ENCODE measurements at places on chromosomes 1 and 21.

DNA sequence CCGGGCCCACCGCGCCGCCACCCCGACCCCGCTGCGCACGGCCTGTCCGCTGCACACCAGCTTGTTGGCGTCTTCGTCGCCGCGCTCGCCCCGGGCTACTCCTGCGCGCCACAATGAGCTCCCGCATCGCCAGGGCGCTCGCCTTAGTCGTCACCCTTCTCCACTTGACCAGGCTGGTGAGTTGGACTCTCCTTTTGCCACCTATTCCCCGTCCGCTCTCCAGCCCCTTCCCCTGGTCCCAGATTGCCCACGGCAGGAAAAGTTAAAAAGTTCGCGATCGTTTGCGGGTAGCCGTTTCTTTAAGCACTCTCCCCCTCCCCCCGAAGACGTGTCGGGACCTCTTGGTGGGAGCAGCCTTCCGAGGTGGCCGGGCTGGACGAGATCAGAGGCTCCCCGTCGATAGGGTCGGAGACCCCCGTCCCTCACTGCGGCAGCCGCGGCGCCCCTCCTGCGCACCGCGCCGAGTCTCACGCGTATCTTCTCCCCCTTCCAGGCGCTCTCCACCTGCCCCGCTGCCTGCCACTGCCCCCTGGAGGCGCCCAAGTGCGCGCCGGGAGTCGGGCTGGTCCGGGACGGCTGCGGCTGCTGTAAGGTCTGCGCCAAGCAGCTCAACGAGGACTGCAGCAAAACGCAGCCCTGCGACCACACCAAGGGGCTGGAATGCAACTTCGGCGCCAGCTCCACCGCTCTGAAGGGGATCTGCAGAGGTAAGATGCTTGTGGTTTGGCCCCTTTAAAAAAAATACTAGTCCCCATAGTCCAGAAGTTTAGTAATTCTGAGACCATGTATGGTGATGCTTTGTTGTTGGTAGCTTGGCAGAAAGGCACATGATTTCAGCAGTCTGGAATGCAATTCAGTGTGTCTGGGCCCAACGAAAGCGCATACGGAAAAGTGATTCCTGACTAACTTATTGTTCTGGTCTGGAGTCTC lies 576 bp downstream of the CCN1 start:
- H3K27me3 ChIP-seq = no peaks in the 10 kb centered on the region
- peak overlapping the region; percentile 94 for H3K27ac ChIP-seq
- peaks cover 5% of the 10 kb centered on the region for H3K4me1 ChIP-seq
- peak overlapping the region; percentile 80 for H3K4me3 ChIP-seq
- DNase-seq = no peak

DNA sequence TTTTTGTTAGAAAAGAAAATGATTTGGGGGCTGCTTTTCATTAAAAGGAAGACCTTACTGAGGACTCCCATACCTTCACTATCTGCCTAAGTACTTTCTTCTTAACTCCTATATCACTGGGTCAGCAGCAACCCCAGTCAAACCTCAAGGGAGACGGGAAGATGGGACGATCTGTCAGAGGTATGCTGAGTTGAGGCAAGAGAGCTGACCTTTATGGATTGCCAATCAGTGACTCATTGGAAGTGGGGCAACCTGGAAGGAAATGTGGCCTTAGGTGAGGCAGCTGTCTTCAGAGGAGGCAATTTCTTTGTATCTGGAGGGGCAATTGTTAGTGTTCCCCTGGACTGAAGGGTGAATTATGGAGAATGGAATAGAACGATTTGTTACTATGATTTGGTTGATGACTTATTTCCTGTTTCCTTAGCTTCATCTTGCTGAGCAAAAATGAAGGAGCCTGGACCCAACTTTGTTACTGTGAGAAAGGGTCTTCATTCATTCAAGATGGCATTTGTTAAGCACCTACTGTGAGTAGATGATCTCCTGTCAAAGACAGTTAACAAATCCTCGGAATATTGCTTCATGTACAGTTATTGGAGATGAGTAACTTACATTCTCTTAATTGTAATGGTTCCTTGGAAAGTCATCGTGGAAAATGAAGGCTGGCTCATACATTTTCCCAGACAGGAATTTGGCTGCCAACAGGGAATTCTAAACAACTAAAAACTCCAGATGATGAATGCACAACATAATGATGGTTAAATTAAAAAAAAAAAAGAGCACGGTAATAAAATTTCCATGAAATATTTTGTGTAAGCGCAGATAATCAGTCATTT lies 134.7 kb upstream of the KCNJ15 start:
- no peak overlapping the region for H3K4me3 ChIP-seq
- no peak overlapping the region for H3K27ac ChIP-seq
- no peaks in the 10 kb centered on the region for H3K36me3 ChIP-seq
- no peaks in the 10 kb centered on the region for H3K4me1 ChIP-seq
- H3K27me3 ChIP-seq = peaks cover 25% of the 10 kb centered on the region

- no peak overlapping the region for H3K4me3 ChIP-seq
- DNase-seq = no peak
- H3K27ac ChIP-seq = no peak overlapping the region
These were observed 34.3 kb upstream of the RAP1GAP start for GRCh38 chr1:21703318-21703963.

DNA sequence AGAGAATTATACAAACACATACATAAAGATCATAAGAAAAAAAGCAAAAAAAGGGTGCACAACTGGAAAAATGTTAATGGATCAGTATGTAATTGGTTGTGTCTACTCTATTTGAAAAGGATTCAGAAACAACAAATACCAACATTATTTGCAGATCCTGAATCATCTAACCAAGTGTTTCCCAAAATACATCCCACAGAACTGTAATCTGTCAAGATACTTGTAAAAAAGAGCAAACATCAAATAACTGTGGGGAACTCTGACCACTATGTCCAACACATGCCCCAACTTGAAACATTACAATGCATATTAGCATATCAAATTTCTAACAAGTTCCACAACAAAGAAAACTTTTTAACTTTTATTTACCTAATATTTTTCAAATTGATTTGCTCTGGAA lies 22.6 kb downstream of the ANKRD13C start:
- H3K4me3 ChIP-seq = no peak overlapping the region
- DNase-seq = no peak
- H3K27ac ChIP-seq = no peak overlapping the region
- H3K36me3 ChIP-seq = peaks cover 32% of the 10 kb centered on the region
- no peaks in the 10 kb centered on the region for H3K4me1 ChIP-seq

DNA sequence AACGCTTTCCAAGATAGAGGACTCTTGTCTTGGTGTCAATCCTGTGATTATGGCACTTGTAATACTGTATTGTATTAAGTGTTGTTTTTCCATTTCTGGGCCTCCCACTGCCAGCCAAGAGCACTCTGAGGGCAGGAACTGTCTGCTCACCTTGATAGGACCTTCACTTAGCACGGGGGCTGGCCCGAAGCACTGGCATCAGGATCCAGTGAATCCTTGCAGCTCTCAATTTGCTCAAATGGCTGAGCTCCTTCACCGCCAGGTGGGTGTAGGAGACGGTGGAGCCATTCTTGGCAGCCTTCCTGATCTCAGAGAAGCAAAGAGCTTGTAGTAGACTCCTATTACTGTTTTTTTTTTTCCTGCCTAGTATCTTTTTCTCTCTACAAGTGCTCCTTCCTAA lies 17.7 kb downstream of the MECR start:
- H3K27me3 ChIP-seq = no peaks in the 10 kb centered on the region
- no peak overlapping the region for H3K27ac ChIP-seq
- no peak overlapping the region for H3K4me3 ChIP-seq
- H3K36me3 ChIP-seq = peaks cover 16% of the 10 kb centered on the region
- no peak for DNase-seq

DNA sequence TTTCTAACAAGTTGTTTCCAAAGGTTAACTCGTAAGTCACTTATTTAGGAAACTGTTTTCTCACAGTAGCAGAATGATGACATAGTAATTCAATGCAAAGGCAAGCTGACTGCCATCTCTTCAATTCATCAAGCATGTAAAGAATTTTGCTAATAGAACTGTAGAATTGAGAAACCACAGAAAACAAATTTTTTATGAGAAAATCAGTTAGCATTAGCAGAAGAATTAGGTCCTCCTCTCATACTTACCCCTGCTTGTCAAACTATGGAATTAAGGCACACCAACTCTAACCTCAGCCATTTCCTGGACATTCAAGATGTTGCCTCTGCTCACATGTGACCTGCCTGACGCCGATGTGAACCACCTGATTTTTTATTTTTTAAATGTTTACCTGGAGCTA lies 115.2 kb downstream of the LRRC40 start:
- no peaks in the 10 kb centered on the region for H3K36me3 ChIP-seq
- H3K27ac ChIP-seq = no peak overlapping the region
- no peak overlapping the region for H3K4me3 ChIP-seq
- no peak for DNase-seq

GRCh38 chr1:94592571-94592920 lies 51.0 kb upstream of the F3 start:
- H3K27ac ChIP-seq = no peak overlapping the region
- DNase-seq = no peak
- peaks cover 18% of the 10 kb centered on the region for H3K4me1 ChIP-seq
- H3K36me3 ChIP-seq = no peaks in the 10 kb centered on the region

- H3K27ac ChIP-seq = peak overlapping the region; percentile 89
- no peaks in the 10 kb centered on the region for H3K27me3 ChIP-seq
- no peak overlapping the region for H3K4me3 ChIP-seq
- no peak for DNase-seq
- peaks cover 32% of the 10 kb centered on the region for H3K36me3 ChIP-seq
These were observed 27.1 kb downstream of the ZBTB17 start for GRCh38 chr1:15948595-15949452.

- no peak overlapping the region for H3K27ac ChIP-seq
- H3K4me3 ChIP-seq = no peak overlapping the region
- H3K27me3 ChIP-seq = no peaks in the 10 kb centered on the region
- no peaks in the 10 kb centered on the region for H3K36me3 ChIP-seq
- H3K4me1 ChIP-seq = no peaks in the 10 kb centered on the region
These were observed 367.4 kb downstream of the RPS6KC1 start for GRCh38 chr1:213418268-213419071.

- no peak overlapping the region for H3K4me3 ChIP-seq
- no peak for DNase-seq
- H3K4me1 ChIP-seq = no peaks in the 10 kb centered on the region
- no peak overlapping the region for H3K27ac ChIP-seq
These were observed 179.2 kb downstream of the ATG4C start for GRCh38 chr1:62962901-62963776.

DNA sequence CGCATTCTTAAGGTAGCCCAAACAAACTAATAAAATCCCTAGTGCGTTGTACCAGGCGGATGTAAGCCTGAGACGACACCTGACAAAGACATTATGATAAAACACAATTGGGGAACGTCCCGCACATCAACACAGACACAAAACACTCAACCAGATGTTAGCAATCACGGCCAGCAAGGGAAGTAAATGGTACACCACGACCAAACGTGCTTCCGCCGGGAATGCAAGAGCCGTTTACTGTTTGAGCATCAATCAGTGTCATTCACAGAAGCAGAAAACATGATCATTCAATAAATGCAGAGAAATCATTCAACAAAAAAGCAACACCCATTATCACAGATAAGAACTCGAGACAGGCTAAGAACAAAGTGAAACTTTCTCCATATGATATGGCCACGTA lies 49.4 kb upstream of the COL18A1 start:
- H3K27ac ChIP-seq = no peak overlapping the region
- peaks cover 11% of the 10 kb centered on the region for H3K27me3 ChIP-seq
- H3K4me3 ChIP-seq = no peak overlapping the region
- DNase-seq = no peak
- H3K4me1 ChIP-seq = peaks cover 58% of the 10 kb centered on the region
- no peaks in the 10 kb centered on the region for H3K36me3 ChIP-seq

DNA sequence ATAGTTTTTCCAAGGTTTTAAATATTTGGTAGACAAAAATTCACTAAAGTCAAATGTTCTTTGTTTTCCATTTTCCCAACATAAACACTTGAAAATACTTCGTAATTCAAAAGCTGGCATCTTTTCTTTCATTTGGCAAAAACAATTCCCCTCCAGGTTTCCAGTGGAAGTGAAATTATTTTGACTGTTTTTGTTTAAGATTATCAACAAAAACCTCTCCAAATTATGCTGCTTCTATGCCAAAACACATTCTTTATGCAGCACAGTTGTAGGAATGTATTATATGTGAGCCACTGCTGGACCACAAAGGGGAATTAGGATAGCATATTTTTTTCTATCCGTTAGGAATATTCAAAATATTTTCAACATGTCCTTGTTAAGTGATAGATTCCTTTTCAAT lies 44.1 kb downstream of the SLC5A9 start:
- H3K27ac ChIP-seq = no peak overlapping the region
- H3K4me1 ChIP-seq = no peaks in the 10 kb centered on the region
- H3K27me3 ChIP-seq = no peaks in the 10 kb centered on the region
- DNase-seq = no peak
- H3K4me3 ChIP-seq = no peak overlapping the region
- no peaks in the 10 kb centered on the region for H3K36me3 ChIP-seq

GRCh38 chr1:56617141-56617540 lies 28.0 kb upstream of the PRKAA2 start:
- H3K4me1 ChIP-seq = no peaks in the 10 kb centered on the region
- no peaks in the 10 kb centered on the region for H3K27me3 ChIP-seq
- no peak overlapping the region for H3K4me3 ChIP-seq
- no peak for DNase-seq
- no peak overlapping the region for H3K27ac ChIP-seq

DNA sequence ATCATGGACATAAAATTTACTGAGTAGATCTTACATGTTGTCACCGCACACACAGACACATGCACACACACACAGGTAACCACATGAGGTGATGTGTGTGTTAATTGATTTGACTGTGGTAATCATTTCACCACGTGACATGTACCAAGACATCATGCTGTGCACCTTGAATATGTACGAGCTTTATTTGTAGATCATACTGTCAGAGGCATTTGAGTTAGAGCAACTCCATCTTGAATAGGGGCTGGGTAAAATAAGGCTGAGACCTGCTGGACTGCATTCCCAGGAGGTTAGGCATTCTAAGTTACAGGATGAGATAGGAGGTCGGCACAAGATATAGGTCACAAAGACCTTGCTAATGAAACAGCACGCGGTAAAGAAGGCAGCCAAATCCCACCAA lies 31.7 kb upstream of the TRIM17 start:
- H3K4me3 ChIP-seq = no peak overlapping the region
- no peak overlapping the region for H3K27ac ChIP-seq
- H3K36me3 ChIP-seq = no peaks in the 10 kb centered on the region
- no peak for DNase-seq
- H3K4me1 ChIP-seq = peaks cover 6% of the 10 kb centered on the region

DNA sequence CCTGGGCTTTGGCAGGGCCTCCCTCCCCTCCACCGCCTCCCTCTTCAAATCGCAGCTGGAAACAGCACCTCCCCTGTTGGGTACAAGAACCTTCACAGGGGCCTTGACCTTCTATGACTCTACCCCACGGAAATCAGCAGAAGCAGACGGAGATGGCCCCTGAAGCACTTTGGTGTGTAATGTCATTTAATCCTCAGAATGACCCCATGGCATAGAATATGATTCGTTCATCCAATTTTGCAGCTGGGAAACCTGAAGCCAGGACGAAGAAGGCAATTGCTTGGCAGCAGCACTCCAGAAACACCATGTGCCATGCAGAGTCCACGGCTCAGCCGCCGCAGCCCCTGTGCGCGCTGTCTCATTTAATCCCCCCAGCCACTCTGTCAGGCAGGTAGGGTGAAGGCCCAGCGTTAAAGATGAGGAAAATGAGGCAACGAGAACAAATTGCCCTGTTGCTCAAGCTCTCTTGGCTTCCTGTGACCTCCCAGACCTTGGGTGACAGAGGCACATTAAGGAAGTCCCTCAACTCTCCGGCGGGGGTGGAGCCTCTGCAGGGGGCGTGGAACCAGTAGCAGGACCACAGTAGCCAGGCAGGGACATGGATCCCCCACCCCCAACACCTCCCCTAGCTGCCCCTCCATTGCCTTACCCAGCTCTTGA lies 25.8 kb upstream of the LAPTM5 start:
- no peak overlapping the region for H3K4me3 ChIP-seq
- H3K36me3 ChIP-seq = no peaks in the 10 kb centered on the region
- no peaks in the 10 kb centered on the region for H3K27me3 ChIP-seq
- H3K4me1 ChIP-seq = no peaks in the 10 kb centered on the region
- no peak for DNase-seq

Data from esophagus squamous epithelium (tissue), 5 donors.